ENCODE measurements at places on chromosomes 5 and 9. TPM values are rescaled to one million over a fixed set of nuclear protein-coding genes. Genes with fewer than 3 reads are reported as not detected.

DNA sequence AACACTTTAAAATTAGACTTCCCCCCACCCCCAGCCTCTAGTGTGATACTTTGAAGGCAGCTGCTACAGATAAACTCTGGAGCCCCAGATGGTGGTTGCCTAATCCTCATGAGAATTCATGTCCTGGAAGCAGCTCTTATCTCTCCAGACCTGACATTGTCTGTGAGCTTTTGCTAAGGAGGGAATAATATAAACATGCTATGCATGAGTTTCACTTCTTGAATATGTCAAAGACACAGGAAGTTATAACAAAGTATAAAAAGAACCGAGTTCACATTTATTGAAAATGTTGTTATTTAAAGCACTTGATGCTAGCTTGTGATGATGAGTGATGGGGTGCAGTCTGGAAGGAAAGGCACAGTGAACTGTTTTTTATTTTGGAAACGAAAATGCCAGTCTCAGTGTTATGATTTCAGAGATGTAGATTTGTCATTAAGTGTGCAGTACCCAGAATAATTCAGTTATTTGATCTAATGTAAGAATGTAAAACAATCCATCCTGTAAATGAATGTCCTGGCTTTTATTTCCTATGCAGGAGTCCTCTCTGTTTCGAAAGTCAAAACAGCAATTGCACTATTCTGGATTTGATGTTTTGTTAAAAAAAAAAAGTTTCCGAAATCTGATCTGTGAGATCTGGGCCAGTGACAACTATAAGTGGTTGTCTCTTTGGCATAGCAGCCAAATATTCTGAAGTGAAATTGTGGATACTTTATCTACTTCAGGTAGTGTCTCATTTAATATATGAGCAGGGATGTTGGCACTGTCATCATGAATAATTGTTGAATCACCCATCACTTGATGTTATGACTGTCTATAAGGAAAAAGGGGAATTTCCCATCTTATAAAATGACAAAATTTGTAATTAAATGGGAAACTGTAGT lies 77.0 kb downstream of the ZCCHC7 start:
- DNase-seq: no peak

DNA sequence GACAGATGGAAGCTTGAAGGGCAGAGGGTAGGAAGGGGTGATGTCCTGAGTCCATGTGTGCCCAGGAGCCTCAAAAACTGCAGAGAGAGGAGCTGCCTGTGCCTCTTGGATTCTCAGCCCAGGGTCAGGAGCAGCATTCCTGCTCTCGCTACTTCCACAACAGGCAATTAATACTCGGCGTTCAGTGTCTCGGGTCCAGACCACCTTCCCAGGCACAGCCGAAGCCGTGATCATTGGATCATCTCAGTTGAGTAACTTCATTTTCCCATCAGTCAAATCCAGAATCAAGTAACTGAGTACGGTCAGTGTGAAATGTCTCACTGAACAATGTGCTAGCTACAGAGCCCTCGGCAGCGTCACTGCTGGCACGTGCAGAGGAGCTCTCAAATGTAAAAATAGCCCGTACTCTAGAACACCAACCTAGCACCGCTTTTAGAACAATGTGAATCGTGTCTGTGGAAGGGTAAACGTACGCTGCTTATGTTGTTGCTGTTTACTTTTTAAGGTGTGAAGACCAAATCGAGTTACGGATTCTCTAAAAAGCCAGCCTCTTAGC lies 63.5 kb upstream of the IRX4 start:
- no peak for DNase-seq

The NPR2 gene
- 23.3 TPM for total RNA-seq

DNA sequence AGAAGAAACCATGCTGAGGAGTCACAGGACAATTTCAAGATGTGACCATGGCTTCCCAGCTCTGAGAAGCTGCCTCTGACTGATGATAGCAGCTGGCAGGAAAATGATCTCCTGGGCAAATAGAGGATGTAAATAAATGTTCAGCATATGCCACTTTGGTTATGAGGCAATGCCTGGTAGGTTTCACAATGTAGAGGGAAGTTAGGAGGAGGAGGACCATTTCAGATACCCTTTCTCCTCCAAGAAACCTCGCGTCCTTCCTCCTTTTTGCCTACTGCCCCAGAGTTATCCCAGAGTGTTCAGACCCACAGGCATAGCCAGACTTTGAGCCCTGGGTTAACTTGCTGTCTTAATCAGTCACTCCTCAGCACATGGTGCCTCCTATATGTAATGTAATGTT lies 541.6 kb upstream of the DAP start:
- no peak for DNase-seq

DNA sequence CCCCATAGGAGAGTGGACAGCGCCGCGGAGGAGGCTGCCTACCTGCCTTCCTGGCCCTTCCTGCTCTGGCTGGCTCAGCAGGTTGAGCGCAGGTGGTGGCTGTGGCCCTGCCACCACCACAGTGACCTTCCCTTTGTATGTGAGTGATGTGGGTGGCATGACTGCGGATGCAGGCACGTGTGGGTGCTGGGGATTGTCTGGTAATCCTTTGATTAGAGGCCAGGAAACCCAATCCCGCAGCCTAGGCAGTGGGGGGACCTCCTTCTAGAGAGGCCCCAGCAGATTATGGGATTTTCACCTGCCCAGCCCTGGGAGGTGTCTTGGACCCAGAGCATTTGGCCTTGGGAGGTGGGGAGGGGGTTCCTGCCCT lies 16.5 kb downstream of the RXRA start:
- DNase-seq: no peak

The OGN gene
- total RNA-seq: not detected

The CDC25C gene
- 4.1 TPM for total RNA-seq

All from type B pancreatic cell (in vitro differentiated cells).